ENCODE measurements at places on chromosomes 16 and 17.

GRCh38 chr17:50620858-50621257, 13.8 kb upstream of the ABCC3 start:
- DNase-seq, result no peak

DNA sequence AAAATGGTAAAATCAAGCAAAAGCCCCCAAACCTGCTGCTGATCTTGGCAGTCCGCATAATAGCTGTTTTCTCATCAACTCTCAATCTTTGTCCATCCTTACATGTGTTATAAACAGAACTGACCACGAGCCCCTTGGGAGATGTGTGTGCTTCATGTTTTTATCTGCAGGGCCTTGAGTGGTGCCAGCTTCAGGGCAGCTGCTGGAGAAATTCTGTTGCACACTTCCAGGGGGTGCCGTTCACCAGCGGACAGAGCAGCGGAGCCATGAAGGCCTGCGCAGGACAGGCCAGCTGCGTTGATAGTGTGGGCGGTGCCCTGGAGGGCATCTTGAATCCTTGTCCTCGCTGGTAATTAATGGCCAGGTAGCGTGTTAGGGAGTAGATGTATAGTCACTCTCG, 20.1 kb downstream of the MPRIP start:
- DNase-seq, result no peak

DNA sequence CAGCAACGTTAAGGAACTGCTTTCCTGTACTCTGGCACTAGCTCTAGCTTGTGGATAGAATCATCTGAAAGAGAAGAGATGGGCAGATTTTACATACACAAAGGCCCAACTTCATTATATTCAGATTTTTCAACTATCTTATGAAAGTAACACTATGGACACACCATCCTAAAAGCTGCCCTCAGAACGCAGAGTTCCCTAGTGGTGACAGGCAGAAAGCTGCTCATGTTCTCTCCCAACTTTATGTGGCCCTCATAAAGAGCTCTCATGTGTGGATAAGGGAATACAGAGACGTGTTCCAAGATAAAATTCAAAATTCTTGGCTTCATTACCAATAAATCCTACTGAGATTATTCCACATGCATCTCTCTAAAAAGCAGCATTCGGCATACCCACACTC, 1.5 kb downstream of the CFAP20 start:
- no peak for DNase-seq

- no peak for DNase-seq
Observed at GRCh38 chr16:84585886-84586285, 32.0 kb downstream of the COTL1 start.

DNA sequence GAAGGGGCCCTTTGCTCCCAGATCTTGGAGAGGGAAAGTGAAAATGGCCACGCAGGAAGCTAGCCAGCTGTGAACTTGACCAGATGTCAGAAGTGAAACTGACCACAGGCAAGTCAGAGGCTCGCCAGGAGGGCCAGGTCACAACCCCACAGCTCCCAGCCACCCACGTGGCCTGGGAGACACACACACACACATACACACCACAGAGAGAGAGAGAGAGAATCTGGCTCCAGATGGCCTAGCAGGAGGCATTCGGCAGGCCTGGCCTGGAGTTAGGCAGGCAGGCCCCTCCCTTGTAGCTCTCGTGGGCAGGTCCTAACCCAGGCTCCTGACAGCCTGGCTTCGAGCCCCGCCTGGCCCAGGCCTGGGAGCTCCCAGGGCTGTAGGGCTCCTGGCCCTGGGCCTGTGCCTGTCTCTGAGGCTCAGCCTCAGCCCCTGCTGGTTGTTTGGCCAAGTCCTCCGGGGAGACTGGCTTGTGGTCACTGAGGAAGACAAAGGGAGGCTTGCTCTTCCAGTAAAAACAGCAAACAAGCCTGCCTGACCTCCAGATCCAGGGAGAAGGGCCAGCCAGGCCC, 20.2 kb downstream of the NGFR start:
- no peak for DNase-seq

- no peak for DNase-seq
Observed at GRCh38 chr17:70171159-70171558, 1.8 kb downstream of the KCNJ2 start.

- DNase-seq, result no peak
Observed at GRCh38 chr17:30414486-30414885, 35.8 kb downstream of the CPD start.

GRCh38 chr17:80166446-80166845, 3.4 kb upstream of the CARD14 start:
- DNase-seq, result no peak

DNA sequence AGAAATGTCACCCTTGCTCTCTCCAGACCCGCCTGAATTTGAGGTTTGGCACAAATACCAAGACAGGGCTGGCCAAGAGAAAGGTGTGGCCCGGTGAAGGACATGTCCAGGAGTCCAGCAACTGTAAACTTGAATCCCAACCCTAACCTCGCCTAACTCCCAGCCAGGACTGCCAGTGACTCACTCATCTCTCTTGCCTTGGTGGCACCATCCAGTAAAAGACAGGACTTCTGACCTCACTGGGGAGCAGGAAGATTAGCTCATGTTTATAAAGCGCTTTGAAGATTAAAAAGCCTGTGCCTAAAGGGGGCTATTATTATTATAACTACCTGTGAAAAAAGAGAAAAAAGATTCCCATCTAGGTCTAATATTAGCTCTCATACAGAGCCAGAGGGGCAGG, 335.3 kb downstream of the SOX9 start:
- DNase-seq, result no peak

GRCh38 chr16:66888647-66889615, 8.6 kb downstream of the PDP2 start:
- DNase-seq, result no peak

GRCh38 chr16:27226476-27226875, 23.1 kb downstream of the KDM8 start:
- no peak for DNase-seq

- no peak for DNase-seq
Observed at GRCh38 chr16:1503110-1503955, 10.2 kb downstream of the TELO2 start.

- peak; percentile 36 for DNase-seq
Observed at GRCh38 chr16:57994778-57995177, 5.7 kb downstream of the ZNF319 start.

- no peak for DNase-seq
Observed at GRCh38 chr17:16283705-16284104, 66.7 kb downstream of the PIGL start.

DNA sequence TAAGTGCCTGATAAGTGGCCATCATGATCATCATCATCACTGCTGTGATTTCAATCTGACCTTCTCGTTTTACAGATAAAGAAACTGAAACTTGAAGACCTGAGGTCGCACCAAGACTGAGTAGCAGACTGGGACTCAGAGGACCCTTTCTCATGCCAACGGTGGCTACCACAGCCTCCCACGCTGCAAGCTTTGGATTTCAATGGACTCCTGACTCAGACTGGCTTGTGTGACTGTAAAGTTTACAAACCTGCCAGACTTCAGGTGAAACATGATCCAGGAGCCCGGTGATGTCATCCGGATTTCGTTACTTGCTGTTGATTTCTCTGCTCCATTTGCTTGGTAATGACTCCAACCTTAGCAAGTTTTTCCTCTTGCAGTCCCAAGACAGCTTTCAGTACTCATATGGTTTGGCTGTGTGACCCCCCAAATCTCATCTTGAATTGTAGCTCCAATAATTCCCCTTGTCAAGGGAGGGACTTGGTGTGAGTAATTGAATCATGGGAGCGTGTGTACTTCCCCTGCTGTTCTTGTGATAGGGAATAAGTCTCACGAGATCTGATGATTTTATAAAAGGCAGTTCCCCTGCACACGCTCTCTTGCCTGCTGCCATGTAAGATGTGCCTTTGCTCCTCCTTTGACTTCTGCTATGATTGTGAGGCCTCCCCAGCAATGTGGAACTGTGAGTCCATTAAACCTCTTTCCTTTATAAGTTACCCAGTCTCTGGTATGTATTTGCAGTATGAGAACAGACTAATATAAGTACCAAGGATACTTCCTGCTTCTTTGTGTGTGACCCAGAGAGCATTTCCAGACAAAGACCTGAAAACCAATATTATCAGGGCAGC, 26.7 kb upstream of the IRX6 start:
- DNase-seq, result no peak

- no peak for DNase-seq
Observed at GRCh38 chr17:19561697-19562318, 28.2 kb downstream of the SLC47A1 start.
